ENCODE measurements at places on chromosomes 6 and 20.

DNA sequence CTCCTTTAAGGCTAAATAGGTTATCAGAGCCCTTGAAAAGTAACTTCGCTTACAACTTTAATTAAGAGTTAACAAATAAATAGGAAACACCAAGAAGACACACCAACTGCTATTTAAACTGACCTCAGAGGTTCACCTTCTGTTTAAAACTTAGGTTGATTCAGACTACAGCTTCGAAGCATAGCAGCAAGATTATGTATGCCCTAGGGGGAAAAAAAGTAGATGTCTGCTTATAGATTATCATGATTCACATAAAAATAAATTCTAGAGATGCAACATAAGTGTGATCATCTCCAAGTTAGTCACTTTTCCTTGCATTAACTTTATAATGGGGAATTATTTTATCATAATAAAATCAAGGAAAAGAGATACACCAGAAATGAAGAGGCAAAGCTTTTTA, 8.9 kb downstream of the PNISR start:
- no peak for DNase-seq

- no peak for DNase-seq
Measured at GRCh38 chr20:61912665-61913422, 152.8 kb downstream of the TAF4 start.

DNA sequence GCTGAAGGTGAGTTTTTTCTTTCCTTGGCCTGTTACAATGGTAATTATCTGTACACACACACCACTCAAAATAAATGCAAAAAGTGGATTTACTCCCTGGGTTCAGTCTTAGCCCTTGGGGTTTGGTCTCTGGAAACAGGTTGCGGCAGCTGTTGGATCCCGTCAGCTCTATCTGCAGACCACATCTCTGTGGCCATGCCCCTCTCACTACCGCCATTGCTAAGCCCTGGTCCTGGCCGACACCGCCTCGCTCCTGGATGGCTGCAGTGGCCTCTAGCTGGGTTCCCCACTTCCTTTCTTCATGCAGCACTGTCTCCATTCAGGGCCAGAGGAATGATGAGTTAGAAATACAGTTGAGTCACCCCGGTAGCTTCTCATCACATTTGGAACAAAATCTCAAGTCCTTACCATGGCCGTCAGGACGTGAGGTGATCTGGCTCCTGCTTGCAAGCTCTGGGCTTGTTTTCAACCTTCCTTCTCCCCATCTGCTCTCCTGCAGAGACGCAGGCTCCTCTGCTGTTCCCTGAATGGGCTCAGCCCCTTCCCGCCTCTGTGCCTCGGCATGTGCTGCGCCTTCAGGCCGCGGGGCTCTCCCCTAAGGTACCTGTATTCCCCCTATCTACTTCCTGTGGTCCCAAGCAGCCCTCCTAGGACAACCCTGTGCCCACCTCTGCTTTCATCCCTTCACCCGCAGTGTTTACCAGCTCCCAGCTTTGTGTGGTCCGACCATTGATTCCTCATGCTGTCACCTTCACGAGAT, 38.0 kb downstream of the EFCAB8 start:
- DNase-seq = no peak

DNA sequence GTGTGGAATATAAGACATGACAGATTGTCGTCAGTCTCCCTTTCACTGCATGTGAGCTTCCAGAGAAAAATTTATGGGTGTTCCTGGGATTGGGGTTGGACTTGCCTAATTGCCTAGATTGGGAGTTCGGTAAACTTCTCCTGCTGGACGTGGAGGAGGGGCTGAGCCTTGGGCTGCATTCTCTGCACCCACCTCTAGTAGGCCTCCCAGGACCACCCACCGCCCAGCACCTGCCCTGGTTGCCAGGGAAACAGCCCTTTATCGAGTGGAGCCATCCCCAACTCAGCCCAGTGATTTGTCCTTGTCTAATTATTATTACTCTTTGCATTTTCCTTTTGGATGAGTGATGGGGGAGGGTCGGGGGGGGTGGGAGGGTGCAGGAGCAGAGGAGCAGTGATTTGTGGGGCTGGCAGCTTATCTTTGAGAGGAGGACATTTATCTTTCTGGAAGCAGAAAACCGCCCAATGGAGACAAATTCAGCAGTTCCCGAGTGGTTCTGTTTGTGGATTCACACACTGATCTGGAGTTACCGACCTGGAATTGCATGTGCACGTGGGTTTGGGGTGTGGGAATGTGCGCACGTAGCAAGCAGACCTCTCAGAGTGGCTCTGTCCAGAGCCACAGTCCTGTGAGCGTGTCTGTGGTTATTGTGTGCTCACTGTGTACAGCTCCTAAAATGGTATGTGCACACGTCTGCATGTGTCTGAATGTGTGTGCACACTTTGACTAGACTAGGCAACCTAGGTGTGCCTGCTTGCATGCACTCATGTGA, 104.5 kb downstream of the DHX35 start:
- DNase-seq = no peak

DNA sequence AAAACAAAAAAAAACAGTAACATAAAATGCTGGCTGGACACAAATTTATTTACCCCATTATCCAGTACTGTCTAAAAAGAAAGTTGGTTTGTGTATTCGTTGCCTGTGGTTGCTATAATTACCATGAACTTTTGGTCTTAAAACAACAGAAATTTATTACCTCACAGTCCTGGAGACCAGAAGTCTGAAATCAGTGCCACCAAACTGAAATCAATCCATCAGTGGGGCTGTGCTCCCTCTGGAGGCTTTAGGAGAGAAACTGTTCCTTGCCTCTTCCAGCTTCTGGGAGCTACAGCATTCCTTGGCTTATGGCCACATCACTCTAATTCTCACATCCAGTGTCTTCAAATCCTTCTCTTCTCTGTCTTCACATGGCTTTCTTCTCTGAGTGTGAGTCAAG, 79.4 kb downstream of the SNX5 start:
- no peak for DNase-seq

DNA sequence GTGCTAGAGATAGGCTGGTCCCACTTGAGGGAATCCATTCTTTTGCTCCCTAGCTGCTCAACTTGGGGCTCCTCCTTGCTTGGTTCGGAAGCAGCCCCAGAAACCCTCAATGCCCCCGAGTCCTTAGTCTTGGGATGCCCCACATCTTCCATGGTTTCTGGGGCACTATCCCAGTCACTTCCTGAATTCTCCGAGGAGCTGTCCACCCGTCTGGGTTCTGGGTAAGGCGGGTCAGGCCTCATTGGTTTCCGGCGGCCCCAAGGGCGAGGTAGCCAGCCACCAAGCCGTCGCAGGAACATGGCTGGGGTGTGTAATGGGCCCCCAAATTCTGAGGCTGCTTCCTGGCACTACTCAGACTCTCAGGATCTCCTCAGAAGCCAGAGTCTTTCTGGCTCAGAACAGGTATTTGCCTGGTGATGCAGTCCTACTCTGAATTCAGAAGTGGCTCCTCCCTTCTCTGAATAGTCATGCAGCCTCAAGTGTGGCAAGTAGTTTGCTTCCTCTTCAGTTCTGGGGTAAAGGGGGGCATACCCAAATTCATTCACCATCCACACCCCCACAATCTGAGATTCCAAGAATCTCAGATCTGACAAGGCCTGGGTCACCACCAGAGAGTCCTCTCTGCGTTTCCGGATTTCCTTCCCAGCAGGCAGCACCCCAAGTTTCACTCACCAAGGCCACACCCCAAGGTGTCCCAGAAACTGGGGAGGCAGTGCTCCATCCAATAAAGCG, 763 bp downstream of the C6orf47 start:
- no peak for DNase-seq
